SJSA1 (cell line): ENCODE measurements at places on chromosomes 2 and 18. TPM values are rescaled to one million over a fixed set of nuclear protein-coding genes. Genes with fewer than 3 reads are reported as not detected.

Gene CRACDL
- total RNA-seq, result not detected in 2 replicates

Gene CRYBA2
- not detected in 2 replicates for total RNA-seq

DNA sequence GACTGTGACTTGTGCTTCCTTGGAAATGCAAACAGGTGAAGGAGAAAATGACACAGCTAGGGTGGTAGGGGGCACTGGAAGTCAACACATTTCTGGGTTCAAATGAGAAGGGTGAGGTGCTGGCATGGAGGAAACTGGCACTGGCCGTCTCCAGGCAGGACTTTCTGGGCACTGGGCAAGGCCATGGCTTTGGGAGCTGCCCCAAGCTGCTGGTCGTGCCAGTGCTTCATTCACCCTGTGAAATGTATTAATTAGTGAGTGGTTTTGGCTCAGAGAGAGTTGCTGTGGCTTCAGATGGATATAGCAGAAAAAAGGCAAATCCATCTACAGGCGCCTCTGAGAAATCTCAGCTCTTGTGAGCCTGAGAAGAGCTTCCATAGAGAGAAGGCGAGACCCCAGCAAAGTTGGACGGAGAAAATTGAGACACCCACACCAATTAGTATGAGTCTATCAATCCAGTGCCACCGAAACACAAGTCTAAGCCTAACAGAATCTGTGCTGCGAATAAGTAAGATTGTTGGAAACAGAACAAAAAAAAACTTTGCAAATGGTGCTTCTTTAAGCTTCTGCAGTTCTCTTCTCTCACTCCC lies 202.1 kb upstream of the TNP1 start:
- H3K27ac ChIP-seq, result no peak overlapping the region
- no peak for DNase-seq
- peaks cover 32% of the 10 kb centered on the region for H3K4me1 ChIP-seq
- H3K27me3 ChIP-seq, result no peaks in the 10 kb centered on the region
- no peaks in the 10 kb centered on the region for H3K36me3 ChIP-seq

DNA sequence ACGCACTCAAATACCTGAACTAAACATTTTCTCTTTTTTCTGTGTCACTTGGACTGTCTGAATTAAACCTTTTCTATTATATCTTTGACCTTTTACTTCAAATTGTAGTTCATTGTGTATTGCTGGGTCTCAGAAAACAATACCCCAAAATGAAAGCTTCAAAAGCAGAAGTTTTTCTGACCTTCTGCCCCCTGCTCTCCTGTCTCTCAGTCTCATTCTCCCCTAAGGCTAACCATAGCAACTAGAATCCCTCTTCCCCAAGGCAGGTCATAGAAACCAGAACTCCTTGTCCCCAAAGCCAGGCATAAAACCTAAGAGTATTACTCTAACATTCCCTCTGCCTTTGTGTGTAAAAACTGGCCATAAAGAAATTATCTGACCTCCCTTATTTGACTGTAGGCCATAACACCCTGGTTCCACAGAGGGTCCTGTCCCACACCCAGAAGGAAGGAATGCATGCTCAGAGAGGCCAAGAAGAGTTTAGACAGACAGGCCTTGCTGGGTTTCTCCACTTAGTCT lies 93.5 kb upstream of the B3GNT2 start:
- H3K27ac ChIP-seq, result no peak overlapping the region
- no peak overlapping the region for H3K4me3 ChIP-seq
- H3K4me1 ChIP-seq, result no peaks in the 10 kb centered on the region
- no peaks in the 10 kb centered on the region for H3K27me3 ChIP-seq

DNA sequence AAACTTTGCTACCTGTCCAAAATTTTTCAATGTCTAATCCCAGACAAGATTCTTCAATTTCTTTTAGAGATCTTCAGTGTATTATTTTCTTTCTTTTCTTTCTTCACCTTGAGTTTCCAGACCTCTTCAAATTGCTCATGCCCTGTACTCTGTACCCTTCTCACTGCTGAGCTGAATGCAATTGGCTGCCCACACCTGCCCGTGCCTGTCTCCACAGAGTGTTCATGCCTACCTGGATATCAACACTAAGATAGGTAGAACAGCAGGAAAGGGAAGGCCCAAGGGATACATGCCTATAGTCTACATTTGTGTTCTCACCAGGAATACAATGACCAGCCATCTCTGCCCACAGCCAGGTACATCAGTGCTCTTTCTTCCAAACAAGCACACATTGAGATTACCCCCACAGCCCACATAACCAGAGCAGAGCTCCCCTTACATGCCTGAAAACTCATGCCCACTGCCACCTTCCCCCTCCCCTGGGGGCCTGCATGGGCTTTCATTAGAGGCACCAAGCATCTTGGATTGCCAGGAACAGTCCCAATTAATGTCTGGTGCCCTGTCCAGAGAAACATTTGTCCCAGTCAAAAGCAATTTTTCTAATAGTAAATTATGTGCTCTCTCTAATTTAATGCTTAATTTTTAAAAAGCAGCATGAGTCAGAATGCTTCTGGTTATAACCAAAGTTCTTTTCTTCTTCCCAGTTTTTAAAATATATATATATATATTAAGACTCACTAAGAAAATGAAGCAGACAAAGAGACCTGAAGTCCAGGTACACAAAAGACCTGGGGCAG lies 134.9 kb upstream of the SLC14A2 start:
- no peaks in the 10 kb centered on the region for H3K27me3 ChIP-seq
- H3K4me3 ChIP-seq, result no peak overlapping the region
- no peak overlapping the region for H3K27ac ChIP-seq
- no peaks in the 10 kb centered on the region for H3K36me3 ChIP-seq
- peaks cover 7% of the 10 kb centered on the region for H3K4me1 ChIP-seq

DNA sequence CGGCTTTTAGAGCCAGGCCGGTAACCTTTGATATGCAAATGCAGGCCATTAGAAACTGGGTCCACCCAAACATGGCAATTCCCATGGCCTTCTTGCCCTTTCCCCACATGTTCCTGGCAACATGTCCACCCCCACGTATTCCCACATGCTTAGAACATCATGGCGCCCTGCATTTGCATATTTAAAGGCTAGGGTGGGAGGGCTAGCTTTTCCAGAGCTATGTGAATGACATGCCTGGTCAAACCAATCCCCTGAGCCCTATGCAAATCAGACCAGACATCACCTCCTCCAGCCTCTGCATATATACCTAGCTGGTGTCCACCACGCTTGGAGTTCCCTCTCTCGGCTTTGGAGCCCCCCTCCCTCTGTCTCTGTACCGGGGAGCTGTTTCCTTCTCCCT lies 481.9 kb downstream of the CDH2 start:
- no peak overlapping the region for H3K4me3 ChIP-seq
- H3K27me3 ChIP-seq, result no peaks in the 10 kb centered on the region
- no peak for DNase-seq
- no peak overlapping the region for H3K27ac ChIP-seq
- H3K4me1 ChIP-seq, result no peaks in the 10 kb centered on the region
- H3K36me3 ChIP-seq, result no peaks in the 10 kb centered on the region

GRCh38 chr2:237873897-237874551 lies 14.6 kb downstream of the RAMP1 start:
- no peaks in the 10 kb centered on the region for H3K36me3 ChIP-seq
- no peaks in the 10 kb centered on the region for H3K27me3 ChIP-seq
- H3K27ac ChIP-seq, result no peak overlapping the region
- peaks cover 23% of the 10 kb centered on the region for H3K4me1 ChIP-seq

DNA sequence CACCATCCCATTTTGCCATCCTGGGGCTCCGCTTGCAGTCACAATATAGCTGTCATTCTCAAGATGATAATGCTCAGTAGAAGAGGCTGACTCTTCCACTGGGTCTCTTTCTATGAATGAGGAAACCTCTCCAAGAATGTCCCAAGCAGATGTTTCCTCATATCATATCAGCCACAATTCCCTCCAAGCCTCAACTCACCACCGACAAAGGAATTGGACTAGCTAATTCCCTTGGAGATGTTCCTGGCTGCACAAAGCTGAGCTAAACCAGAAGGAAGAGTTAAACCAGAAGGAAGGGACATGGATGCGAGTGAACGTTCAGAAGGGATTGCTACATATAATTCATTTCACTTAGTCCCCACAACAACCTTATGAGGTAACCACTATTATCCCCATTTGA lies 65.0 kb upstream of the NPAS2 start:
- H3K27me3 ChIP-seq, result no peaks in the 10 kb centered on the region
- no peak for DNase-seq
- H3K27ac ChIP-seq, result no peak overlapping the region
- no peaks in the 10 kb centered on the region for H3K36me3 ChIP-seq
- H3K4me1 ChIP-seq, result peaks cover 32% of the 10 kb centered on the region
- H3K4me3 ChIP-seq, result no peak overlapping the region

- no peaks in the 10 kb centered on the region for H3K36me3 ChIP-seq
- H3K4me3 ChIP-seq, result no peak overlapping the region
- H3K4me1 ChIP-seq, result peaks cover 45% of the 10 kb centered on the region
- peak; percentile 70 for DNase-seq
- peak overlapping the region; percentile 96 for H3K27ac ChIP-seq
These were observed 144.3 kb downstream of the VAPA start for GRCh38 chr18:10057894-10058791.
